Left ventricle myocardium inferior (tissue), 1 donor: ENCODE measurements at places on chromosomes 3 and 15. TPM values are rescaled to one million over a fixed set of nuclear protein-coding genes. Genes with fewer than 3 reads are reported as not detected.

The CCDC13 gene
- total RNA-seq: 0.41 TPM

DNA sequence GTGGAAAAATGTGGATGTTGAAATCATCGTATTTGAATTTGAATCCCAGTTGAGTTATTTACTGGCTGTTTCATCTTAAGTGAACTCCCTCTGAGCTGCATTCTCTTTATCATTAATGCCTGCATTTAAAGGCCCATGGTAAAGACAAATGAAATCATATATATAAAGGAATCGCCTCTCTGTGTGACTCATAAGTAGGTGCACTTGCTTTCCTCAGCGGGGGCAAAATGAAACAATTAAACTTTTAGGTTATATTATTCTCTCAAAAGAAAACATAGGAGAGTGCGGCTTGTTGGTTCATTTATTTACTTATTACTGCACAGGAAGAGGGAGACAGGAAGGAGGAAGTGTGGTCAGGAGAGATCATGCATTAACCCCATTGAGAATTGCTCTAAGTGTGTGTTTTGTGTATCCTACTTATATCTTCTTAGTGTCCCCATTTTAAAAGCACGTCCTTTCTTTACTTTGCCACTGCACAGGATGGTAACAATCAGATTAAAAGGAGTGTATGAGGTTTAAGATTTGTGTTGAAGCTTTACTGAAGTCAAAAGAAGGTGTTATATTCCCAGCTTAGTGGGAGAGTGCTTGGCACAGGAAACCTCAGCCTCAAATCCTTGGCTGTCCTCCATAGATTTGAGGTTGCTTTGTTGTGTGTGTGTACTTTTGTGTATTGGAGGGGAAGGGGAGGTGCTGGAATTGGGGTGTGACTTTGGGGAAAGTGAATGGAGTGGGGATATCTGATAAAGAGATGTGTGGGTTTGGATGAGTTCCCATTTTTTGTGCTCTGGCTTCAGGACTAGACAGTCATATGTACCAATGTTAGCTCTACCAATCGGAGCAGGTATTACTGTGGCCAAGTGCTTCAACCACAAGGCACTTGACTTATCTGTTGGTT, 595.8 kb upstream of the NR2F2 start:
- peaks cover 4% of the 10 kb centered on the region for H3K4me1 ChIP-seq
- H3K4me3 ChIP-seq: no peak overlapping the region
- DNase-seq: no peak
- no peaks in the 10 kb centered on the region for H3K27me3 ChIP-seq
- H3K36me3 ChIP-seq: no peaks in the 10 kb centered on the region
- H3K27ac ChIP-seq: peak overlapping the region; percentile 9

DNA sequence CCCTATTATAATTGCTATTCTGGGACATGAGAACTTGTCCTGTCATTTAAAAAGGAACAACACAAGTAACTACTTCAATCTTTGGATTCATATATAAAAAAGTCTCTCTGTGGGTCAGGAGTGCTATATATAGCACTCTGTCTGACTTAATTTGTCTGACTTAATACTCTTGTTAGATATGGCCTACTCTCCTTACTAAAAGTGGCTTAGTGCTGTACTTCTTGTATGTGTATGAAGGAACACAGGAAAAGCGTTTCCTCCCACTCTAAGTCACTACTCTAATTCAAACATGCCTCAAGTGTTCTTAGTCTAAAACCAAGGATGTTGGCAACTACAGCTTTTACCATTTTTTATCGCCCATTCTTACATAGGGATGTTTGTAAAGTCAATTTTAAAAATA, 255.2 kb upstream of the ROBO1 start:
- H3K4me1 ChIP-seq: no peaks in the 10 kb centered on the region
- H3K4me3 ChIP-seq: no peak overlapping the region
- no peaks in the 10 kb centered on the region for H3K36me3 ChIP-seq
- DNase-seq: no peak
- H3K27me3 ChIP-seq: no peaks in the 10 kb centered on the region

The SEMA6D gene
- 12.4 TPM for total RNA-seq

The TICRR gene
- total RNA-seq: 0.08 TPM

The RETNLB gene
- total RNA-seq: not detected

The MYO5C gene
- total RNA-seq: 2.9 TPM

DNA sequence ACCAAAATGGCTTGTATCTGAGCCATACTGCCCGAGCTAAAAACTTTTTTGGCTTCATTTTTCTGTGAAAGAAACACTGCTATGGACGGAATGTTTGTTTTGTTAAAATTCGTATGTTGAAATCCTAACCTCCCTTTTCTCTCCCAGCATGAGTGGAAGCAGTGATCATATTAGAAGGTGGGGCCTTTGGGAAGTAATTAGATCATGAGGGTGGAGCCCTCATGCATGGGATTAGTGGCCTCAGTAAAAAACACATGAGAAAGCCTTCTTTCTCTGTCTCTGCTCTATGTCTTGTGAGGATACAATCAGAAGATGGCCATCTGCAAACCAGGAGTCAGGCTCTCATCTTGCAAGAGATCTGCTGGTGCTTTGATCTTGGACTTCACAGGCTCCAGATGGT, 7.4 kb upstream of the FNDC3B start:
- DNase-seq: no peak
- no peak overlapping the region for H3K4me3 ChIP-seq
- H3K36me3 ChIP-seq: no peaks in the 10 kb centered on the region
- H3K27ac ChIP-seq: no peak overlapping the region
- H3K27me3 ChIP-seq: no peaks in the 10 kb centered on the region

DNA sequence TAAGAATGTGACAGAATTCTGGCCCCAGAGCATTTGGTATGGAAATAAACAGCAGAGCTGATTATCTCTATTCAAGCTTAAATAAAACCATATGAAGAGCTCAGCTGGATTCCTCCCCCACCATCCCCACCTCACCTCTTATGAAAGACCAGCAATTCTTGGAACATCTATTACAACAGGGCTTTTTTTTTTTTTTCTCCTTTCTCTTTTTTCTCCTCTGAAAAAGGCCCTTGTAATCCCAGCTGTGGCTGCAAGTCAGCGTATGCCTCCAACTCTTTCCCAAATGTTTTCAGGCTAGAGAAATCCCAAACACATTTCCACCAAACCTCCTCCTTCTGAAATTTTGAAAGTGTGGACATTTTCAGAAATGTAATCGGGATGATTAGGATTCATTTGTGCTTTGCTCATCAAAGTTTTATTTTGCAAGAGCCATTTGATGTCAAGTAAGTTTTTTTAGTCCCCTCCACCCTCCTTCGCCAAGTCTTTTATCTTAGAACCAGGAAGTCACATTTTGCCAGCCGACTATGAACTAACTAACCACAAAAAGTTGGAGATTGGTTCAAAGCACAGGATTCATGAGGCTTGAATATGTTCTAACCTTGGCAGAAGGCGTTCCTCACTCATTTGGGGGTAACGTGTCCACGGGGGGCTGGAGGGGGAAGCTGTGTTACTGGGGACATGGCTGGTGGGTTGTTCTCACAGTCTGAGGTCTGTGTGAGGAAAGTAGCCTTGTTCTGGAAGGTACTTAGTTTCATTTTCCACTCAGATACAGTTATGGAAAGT, 142.0 kb upstream of the PDZRN3 start:
- H3K27ac ChIP-seq: peak overlapping the region; percentile 73
- no peak for DNase-seq
- H3K4me1 ChIP-seq: peaks cover 26% of the 10 kb centered on the region
- H3K27me3 ChIP-seq: no peaks in the 10 kb centered on the region

GRCh38 chr15:26013981-26014380, 150.9 kb upstream of the ATP10A start:
- H3K4me1 ChIP-seq: no peaks in the 10 kb centered on the region
- no peak overlapping the region for H3K4me3 ChIP-seq
- H3K27ac ChIP-seq: no peak overlapping the region

GRCh38 chr15:59531066-59531675, 80.4 kb upstream of the GCNT3 start:
- H3K27ac ChIP-seq: no peak overlapping the region
- H3K4me3 ChIP-seq: no peak overlapping the region
- H3K36me3 ChIP-seq: no peaks in the 10 kb centered on the region
- no peaks in the 10 kb centered on the region for H3K4me1 ChIP-seq
